ENCODE measurements at places on chromosomes 7 and 10.
A peak's percentile ranks its signal among the peaks of the same experiment; 100 is the strongest.

- DNase-seq: peak; percentile 15
Measured at GRCh38 chr7:20539201-20539600, 76.3 kb upstream of the ABCB5 start.

DNA sequence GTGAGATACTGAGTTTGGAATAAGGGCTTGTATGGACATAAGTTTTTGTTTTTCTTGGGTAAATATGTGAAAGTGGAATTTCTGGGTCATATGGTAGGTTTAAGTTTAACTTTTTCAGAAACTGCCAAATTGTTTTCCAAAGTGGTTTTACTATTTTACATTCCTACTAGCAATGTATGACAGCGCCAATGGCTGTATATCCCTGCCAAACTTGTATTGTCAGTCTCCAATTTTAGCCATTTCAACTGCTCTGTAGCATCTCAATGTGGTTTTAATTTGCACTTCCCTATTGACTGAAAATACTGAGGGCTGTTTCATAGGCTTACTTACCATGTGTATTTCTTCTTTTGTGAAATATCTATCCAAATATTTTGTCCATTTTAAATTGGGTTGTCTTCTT, 90.5 kb upstream of the ZNF32 start:
- DNase-seq: no peak

- no peak for DNase-seq
Measured at GRCh38 chr7:14793151-14793550, 109.4 kb downstream of the DGKB start.

DNA sequence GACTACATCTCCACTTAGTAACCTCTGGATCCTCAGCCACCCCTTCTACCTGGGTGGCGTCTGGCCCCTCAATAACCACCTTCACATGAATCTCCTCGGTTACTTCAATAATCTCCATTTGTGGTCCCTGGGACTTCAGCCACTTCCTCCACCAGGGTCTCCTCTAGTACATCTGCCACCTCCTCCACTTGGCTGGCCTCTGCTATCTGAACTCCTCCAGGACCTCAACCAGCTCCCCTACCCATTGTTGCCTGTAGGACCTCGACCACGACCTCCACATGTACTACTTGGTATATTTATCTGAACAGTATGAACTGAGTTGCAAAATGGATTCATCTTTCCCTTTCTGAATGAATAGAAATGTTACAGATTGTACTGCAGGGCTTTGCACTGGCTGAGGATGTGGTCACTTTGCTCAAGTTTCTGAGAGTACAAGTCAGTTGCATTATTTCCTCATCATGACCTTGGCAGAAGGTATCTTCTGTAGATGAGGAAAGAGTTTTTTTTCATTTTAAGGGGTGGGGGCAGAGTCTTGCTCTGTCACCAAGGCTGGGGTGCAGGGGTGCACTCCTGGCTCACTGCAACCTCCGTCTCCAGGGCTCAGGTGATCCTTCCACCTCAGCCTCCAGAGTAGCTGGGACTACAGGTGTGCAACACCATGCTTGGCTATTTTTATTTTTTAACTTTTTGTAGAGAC, 36.0 kb downstream of the MAT1A start:
- no peak for DNase-seq

DNA sequence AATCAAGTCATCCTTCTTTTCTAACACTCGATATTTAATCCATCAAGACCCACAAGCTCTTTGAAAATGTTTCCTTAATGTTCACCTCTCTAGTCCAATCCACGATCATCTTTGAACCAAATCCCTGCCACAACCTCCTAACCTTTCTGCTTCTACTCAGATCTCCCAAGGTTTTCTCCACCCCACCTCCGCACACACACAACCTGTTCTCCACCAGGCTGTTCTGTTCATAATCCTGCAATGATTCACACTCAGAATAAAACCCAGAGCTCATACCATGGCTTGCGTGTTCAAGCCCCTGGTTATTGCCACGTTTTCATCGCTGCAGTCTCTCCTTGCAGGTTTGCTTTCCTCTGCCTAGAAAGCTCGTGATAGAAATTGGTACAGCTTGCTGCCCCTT, 53.8 kb upstream of the BAMBI start:
- no peak for DNase-seq

- no peak for DNase-seq
Measured at GRCh38 chr10:35035606-35036005, 54.5 kb downstream of the CUL2 start.

DNA sequence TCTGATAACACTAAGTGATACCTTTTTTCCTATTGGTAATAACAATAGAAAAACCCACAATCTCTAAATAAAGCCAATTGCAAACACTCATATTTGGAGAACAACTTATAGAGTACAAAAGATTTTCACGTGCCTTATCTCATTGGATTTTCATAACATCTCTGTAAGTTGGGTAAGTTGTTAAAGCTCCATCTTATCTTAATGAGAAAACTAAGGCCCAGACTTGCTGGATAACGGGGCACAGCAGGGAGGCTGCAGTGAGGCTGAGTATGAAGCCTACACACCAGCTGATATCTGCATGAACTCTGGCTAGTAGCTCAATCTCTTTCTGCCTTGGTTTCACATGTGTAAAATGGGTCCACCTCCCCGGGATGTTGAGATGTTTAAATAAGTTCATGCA, 26.8 kb downstream of the CPVL start:
- DNase-seq: no peak

GRCh38 chr10:101080933-101081931, 19.4 kb downstream of the KAZALD1 start:
- DNase-seq: no peak

GRCh38 chr10:72173262-72173618, 42.6 kb upstream of the ANAPC16 start:
- DNase-seq: no peak

GRCh38 chr10:51079331-51079730, 5.0 kb downstream of the PRKG1 start:
- no peak for DNase-seq

DNA sequence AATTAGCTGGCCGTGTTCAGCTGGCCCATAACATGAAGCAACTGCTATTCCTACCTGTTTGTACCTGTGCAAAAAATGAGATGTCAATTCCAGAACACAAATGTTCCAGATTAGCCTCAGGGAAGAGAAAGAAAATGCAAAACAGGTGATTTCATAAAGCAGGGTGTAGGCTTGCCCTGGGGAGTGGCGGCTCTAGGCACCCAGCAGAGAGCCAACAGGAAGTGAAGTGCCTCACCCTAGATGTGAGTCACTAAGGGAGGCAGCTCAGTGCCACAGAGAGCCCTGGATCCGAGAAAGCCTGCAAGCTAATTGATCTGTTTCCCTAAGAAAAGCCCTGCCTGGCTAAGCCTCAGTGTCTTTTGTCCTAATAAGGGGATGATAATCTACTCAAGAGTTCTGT, 240.0 kb downstream of the ARHGAP21 start:
- DNase-seq: no peak

DNA sequence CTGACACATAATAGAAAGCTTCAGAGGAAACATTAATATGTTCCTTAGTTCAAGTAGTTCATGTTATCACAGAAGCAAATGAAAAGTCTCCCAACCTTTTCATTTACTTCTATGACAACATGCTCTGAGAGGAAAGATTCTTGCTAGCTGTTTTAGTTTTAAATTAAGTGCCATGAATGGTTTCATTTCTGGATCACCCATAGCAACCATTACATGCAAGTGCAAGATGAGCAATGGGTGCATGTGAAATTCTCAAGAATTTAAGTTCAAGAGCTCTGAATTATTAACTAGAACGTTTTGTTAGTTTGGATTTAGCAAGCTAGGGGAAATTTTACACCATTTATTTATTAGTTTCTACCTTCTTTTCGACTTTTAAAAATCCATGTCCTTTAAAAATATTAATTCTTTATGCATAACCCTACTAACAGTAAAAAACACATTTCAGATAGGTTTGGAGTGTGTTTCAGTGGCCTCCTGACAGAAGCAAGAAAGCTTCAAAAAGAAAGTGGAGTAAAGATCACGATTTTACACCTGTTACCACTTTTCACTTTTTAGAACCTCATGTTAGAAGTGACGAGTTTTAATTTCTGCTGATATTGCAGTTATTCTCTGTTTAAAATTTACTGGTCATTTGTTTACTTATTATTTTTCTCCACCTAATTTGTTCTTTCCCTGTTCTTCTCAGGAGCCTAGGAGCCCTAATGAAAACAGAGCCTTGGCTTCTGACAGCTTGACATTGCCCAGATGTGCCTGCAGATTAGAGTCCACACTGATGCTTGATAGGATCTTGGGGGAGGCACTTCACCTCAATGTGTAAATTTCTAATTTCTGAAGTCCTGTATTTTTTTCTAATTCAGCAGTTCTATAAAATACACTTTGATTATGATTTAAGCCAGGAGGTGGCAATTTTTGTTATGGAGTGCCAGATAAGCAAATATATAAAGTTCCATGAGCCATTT, 995.3 kb upstream of the PHF14 start:
- no peak for DNase-seq

DNA sequence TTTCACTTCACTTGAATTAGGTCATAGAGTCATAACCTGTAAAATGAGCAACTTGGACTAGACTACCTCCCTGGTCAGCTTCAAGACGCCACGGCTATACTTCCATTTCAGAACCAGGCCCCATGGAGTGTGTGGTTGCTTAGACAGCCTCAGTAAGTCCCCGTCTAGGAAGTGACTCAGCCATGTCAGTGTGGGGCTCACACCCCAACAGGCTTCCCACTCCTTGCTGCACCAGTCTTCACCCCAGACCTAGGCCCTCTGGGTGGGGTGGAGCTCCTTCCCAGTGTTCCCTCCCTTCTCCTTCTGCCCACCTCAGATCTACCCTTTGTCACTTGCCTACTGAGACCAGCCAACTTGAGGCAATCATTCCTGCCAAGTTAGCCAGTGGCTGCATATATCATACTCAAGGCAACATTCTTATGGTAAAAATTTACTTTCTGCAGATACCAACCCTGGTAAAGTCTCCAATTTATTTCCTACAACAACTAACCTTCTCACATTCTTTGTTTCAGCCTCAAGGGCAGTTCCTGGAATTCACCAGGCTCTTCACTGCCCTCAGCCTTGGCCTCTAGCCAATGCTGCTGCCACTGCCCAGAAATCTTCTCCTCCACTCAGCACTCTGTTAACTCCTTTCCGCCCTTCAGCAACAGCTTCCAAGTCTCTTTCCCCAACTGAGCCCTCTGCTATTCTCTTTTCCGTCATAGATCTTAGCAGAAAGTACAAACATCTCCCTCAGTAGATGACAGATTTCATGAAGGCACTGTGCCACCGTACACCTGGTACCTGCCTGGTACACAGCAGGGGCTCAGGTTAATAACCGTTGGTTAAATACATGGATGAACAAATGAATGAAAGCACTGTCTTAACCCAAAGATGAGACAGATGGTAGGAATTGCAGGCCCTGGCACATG, 31.3 kb upstream of the ZNRF2 start:
- DNase-seq: no peak

DNA sequence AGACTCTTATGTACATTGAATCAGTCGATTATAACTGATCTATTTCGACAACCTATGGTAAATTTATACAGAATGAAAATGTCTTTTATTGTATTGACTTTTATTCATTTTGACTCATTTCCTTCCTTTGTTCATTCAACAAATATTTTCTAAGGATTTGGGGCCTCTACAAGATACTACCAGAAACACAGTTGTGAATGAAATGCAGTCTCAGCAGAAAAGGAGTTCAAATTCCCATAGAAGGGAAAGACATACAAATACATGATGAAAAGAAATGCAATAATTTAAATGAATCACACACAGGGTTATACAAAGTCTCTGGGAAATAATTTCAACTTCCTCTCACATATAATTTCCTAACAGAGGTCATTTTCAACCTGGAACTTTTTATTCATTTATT, 134.0 kb upstream of the SEMA3A start:
- DNase-seq: no peak
